ENCODE measurements at places on chromosomes 12 and 14.

- no peak for DNase-seq
These were observed 56.5 kb upstream of the PPFIA2 start for GRCh38 chr12:81815611-81816010.

DNA sequence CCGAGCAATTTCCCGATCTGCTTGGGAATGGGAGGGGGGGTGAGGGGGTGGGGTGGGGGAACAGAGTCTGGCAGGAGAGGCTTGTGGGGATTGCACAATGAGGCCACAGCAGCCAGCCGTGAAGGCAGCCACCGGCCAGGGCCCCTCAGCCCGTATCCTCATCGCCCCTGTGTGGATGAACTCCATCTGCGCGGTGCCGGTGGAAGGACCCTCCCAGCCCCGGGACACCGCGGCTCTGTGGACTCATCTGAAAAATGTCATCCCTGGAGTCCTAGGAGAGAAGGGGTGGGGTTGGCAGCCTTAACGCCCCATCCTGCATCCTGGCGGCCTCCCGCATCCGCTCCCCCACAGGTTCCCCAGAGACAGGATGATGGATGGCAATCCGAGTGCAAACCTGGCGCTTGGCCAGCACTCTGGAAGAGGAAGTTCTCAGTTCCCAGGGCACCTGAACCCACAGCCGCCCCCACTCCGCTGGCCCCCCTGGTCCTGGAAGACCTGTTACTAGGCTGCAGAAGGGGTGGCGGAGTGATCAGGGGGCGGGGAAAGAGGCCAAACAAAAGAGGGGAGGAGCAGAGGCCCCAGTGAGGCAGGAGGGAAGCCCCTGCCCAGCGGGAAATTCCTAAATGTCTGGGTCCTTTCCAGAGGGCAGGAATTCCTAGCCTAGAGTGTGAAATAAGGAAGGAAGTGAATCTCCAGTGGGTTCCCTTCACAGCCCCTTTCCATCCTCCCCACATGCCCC is 1.2 kb upstream of the TNFAIP2 start:
- DNase-seq = no peak

DNA sequence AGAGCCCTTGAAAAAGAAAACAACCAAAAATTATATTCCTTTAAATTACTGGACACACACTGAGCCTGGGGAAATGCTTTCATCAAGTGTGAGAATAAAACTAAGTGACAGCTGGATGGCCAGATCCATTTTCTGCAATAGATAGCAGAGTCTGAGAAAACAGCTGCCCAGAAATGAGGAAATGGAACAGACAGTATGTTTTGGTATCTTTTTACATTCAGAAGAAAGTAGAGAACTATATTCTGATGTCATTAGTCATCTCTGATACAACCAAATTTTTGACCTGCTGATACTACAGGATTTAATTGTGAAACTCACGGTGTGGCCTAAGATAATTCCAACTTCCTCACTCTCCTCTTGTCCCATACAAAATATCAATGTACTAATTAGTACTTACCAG is 78.2 kb downstream of the HMGA2 start:
- DNase-seq = no peak

DNA sequence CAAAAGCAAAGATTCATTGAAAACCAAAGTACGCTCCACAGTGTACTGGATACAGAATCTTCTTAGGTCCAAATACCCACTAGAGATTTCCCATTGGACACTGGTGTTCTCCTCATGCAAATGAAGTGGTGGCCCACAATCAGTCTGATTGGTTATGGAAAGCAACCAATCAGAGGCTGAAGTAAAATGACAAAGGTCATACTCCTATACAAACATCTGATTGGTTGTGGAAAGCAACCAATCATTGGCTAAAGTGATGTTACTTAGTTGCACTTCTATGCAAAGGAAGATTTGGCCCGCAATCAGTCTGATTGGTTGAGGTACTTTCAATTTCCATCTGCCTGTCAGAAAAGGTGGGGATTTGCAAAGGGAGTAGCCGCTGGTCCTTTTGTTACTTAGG is 1.3 kb upstream of the WASHC3 start:
- DNase-seq = no peak

GRCh38 chr14:61147381-61147821 is 133.7 kb downstream of the TMEM30B start:
- DNase-seq = no peak

DNA sequence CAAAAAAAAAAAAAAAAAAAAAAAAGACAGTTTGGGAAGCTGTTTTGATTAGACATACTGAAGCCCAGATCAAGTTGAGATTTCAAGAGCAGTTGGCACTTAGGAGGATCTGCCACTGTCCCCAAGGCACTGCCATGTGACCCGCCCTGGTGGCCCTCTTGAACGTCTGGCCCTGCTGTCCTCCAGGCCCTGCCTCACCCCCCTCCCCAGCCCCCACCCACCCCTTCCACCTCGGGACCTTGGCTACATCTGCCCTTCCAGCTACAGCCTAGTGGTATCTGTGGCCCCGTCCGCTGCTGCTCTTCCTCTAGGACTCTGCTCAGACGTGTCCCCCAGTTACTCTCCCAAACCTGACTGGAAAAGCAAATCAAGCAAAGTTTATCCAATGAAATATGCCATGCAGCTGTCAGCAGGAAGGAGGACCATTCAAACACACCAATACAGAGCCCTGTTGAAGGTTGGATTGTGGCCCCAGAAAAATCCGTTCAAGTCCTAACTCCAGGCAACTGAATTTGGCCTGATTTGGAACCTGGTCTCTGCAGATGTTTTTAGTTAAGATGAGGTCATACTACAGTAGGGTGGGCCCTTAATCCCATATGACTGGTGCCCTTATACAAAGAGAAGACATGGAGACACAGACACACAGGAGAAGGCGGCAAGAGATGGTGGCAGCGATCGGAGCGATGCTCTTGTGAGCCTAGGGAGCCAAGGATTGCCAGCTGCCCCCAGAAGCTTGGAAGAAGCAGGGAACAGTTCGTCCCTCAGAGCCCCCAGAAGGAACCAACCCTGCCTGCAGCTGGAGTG is 17.7 kb downstream of the SLC25A29 start:
- DNase-seq = no peak

- DNase-seq = no peak
These were observed 237.2 kb downstream of the IPO8 start for GRCh38 chr12:30458453-30458852.

- no peak for DNase-seq
These were observed 479.8 kb downstream of the ZFP36L1 start for GRCh38 chr14:68312884-68313610.

DNA sequence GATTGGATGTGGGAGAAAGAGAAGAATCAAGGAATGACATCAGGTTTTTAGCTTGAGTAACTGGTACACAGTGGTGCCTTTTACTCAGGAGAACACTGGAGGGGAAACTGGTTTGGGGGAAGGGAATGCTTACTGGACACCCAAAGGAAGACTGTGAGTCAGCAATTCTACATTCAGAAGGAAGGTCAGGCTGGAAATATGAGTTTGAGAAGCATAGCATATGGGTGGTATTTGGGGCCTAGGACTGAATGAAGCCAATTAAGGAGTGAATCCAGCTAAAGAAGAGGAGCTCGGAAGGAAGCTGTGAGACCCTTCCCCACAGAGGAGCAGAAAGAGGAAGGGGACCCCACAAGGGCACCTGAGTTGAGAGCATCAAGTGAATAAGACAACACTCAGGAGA is 35.4 kb downstream of the DMAC2L start:
- no peak for DNase-seq

- DNase-seq = no peak
These were observed 13.3 kb downstream of the SLC15A4 start for GRCh38 chr12:128810182-128811127.

GRCh38 chr12:94948232-94948810 is 55.2 kb downstream of the NDUFA12 start:
- no peak for DNase-seq

GRCh38 chr12:112645586-112645985 is 146.0 kb upstream of the RPH3A start:
- DNase-seq = no peak

DNA sequence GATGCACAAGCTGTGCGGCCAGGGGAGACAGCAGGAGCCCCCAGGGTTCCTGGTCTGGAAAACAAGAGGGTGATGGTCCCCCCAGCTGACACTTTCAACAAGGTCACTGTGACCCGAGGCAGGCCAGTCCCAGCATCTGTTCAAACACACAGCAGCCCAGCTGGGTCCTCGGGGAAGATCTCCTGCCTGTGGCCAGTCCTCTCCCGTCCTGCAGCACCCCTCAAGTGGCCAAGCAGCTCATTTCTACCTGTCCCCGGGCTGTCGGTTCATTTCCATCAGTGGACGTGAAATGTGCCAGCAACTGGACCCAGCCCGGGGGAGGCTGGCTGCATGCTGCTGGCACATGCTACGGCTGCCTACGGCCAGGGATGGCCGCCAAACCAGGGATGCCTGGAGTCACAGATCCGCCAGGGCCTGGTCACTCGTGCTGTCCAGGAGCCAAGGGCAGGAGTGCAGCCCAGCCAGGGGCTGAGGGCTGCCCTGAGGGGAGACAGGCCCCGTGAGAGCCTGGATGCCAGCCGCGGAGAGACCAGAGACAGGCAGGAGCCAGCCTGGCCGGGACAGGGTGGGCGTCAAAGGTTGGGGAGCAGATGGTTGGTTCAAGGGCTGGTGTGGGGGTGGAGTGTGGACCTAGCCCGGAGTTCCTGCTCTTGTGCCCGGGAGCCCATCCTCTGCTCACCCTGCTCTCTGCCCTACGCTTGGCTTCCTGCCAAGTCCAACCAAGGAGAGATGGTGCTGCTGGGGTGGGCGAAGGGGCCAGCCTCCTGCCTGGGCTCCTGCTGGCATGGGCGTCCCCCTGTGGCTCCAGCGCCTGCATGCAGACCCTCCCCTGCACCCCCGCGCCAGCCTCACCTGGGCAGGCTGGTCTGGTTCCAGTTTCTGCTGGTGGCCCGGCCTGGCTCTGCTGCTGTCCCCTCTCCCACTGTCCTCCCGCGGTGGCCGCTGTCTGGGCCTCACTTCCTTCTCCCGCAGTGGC is 143.8 kb downstream of the ADGRD1 start:
- no peak for DNase-seq

- DNase-seq = no peak
These were observed 201.5 kb upstream of the TBX3 start for GRCh38 chr12:114885501-114885900.

DNA sequence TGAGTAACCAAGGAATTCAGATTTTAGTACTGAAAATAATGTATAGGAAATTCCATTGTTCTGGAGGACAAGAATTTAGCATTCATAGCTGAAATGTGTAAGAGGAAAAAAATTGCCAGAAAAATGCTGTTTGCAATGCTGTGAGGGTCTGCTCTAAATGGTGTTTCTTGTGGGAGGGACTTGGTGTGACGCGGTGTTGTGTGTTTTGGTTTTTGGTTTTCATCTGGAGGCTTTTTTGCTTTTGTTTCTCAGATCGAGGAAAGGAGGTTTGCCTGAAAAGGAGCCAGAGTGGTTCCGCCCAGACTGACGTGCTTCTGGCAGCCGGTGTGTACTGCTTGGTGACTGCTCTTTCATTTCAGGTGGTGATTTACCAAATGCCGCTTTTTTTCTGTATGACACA is 211.8 kb upstream of the HMGA2 start:
- DNase-seq = no peak

- DNase-seq = no peak
These were observed 965.4 kb downstream of the LRFN5 start for GRCh38 chr14:42572032-42572431.

DNA sequence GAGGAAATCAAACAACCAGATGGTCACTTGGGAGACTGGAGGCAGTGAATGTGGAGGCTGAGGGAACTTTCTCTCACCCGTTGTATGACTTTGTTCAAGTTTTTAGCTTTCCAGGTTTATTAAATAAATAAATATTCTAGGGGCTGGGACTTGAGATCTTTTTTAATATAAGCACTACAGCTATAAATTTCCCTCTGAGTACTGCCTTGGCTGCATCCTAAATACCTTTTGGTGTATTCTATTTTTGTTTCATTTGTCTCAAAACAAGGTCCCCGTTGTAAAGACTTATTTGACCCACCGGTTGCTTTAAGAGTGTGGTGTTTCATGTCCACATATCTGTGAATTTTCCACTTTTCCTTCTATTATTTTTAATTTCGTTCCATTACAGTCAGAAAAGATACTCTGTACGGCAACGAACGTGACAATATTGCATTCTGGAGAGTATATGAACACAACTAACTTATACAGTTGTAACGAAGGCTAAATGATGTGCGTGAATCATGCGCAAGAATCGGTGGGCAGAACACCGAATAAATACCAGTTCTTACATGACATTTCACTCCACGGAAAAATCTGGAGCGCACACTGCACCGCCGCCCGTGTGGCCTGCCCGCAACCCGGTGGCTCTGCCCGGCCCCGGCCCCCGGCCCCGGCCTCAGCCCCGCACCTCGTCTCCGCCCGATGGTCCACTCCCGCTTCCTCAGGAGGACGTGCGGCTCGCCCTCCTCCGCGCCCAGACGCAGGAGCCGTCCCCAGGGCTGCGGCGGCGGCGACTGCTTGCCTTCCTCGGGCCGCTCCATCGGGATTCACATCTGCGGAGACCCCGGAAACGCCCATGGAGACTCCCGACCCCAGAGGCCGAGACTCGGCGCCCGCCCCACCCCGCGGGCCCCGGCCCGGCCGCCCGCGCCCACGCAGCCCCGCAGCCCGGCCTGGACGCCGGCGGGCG is 602 bp downstream of the CHFR start:
- DNase-seq = no peak

GRCh38 chr12:13173012-13173932 is 23.3 kb upstream of the EMP1 start:
- DNase-seq = no peak

Measured in stimulated activated naive CD4-positive, alpha-beta T cell (primary cell).